ENCODE measurements at places on chromosomes 12 and 14.

- DNase-seq = no peak
Observed at GRCh38 chr12:67761566-67761965, 113.0 kb downstream of the DYRK2 start.

GRCh38 chr14:50064993-50065392 is 51.4 kb downstream of the VCPKMT start:
- peak; percentile 30 for DNase-seq

- no peak for DNase-seq
Observed at GRCh38 chr12:106409878-106410277, 52.3 kb downstream of the POLR3B start.

- no peak for DNase-seq
Observed at GRCh38 chr12:41920355-41920754, 224.3 kb downstream of the GXYLT1 start.

- DNase-seq = no peak
Observed at GRCh38 chr12:53733807-53734200, 6.6 kb upstream of the CALCOCO1 start.

GRCh38 chr14:61535458-61535857 is 159.9 kb upstream of the HIF1A start:
- DNase-seq = no peak

GRCh38 chr14:69093631-69094421 is 59.1 kb downstream of the DCAF5 start:
- DNase-seq = no peak

- DNase-seq = no peak
Observed at GRCh38 chr14:61466249-61466904, 145.0 kb downstream of the PRKCH start.

GRCh38 chr14:32606301-32606700 is 277.2 kb downstream of the AKAP6 start:
- DNase-seq = no peak
